Activated T-helper 2 cell treated with anti-CD3 and anti-CD28 coated beads, Interferon-gamma antibody, Interleukin-2, Interleukin-4, amounts not matched to agents 10 μg/mL and 5 μg/mL and 100 μg/mL, durations not matched to agents 14 hours and 24 hours and 36 hours (primary cell): ENCODE measurements at places on chromosomes 6 and 20.

DNA sequence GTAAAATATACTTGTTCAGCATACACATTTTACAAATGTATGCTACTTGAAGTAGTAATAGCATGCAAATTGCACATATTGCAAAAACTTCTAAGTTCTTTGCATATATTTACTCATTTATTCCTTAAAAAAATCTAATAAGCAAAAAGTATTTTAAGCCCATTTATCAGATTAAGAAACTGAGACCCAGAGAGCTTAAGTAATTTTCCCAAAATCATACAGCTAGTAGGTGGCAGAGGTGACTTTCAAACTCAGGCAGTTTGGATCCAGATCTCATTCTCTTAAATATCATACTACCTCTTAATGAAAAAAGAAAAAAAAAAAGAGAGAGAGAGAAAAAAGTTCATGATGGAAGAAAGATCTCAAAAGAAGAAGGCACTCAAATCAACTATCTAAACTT, 157.9 kb downstream of the RPS12 start:
- no peak for DNase-seq

DNA sequence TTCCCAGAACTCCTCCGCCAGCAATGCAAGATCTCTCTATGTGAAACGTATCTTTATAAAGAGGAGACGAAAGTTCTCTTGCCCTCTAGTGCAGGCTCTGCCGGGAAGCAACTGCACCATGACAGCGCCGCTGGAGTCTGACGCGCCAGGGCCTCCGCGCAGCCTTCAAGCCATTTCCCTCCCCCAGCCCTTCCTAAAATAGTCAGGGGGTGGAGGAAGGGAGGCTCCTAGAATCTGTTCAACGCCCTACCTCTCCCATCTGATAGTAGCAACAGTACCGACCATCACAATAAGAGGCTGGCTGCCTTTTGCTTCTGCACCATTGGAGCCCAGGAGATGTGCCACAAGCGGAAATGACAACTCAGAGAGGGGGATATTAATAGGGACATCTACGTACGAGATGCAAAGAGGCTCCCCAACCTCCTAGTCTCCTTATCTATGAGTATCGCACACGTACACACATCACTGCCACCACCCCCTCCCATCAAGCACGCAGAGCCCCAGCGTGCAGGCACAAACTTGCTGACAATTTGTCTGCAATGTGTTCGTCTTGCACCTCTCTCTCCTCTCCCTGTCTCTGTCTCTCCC, 1.0 kb downstream of the SYNE1 start:
- no peak for DNase-seq

GRCh38 chr20:38141889-38142494, 23.1 kb downstream of the TGM2 start:
- DNase-seq, result no peak

DNA sequence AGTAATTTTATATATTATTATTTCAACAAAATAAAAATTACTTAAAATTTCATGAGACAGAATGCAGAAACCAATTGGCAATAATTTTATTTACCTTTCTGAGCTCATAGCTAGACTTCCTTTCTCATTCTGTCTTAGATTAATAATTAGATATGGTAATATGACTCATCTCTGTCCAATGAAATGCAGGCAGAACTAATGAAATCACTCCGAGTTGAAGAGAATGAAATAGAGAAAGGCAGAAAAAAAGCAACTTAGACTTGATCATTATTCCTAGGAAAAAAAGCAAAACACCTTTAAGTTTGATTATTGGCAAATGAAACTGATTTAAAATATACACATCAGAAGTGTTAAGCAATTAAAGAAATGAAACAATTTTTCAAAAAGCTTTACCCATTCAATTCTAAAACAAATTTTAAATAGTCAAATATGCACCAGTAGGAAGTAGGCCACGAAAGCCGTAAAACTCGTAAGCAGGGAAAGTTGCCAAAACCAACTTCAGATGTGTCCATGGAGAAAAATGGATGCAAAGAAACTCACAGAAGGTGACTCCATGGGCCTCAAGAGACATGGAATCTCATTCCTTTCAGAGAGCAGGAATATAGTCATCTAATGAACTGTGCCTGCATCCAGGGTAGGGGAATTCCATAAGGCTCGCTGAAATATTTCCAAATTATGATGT, 293.8 kb upstream of the RGS17 start:
- no peak for DNase-seq

DNA sequence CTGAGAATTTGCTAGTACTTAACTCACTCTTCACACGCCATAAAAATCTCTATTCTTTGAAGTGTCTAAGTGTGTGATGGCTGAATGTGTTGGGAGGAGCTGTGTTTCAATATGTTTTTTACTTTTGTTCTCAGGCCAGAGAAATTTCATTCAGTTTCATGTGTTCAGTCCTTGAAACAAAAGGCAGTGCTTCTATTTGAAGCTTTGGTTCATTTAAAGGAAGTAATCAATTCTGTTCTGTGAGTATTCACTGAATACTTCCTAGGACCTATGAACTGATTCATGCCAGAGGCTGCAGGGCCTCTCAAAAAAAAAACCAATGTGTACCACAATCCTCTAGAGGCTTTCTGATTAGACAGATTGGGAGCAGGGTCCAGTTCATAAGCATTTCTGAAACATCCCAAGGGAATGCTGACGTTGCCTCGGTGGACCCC, 12.4 kb upstream of the F13A1 start:
- no peak for DNase-seq

DNA sequence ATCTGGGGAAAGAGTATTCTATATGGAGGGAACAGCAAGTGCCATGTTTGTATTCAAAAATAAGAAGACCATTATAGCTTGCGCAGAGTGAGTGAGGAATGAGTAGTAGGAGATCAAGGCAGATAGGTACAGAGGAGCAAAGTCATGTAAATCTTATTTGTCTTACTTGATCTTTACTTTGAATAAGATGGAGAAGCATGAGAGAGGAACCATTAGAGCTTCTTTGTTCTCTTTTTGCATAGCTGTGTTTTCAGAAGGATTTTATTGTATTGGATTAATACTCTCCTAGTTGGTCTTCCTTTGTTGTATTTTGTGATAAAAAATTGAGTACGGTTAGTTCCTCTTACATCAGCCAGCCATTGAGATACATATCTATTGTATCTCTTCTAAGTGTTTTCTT, 88.4 kb downstream of the SCAF8 start:
- DNase-seq, result no peak

GRCh38 chr6:122276637-122277036, 122.8 kb upstream of the HSF2 start:
- DNase-seq, result no peak

GRCh38 chr20:38114353-38114791, 50.7 kb downstream of the TGM2 start:
- DNase-seq, result no peak

- no peak for DNase-seq
Observed at GRCh38 chr6:136719280-136720044, 72.8 kb downstream of the MAP3K5 start.

- DNase-seq, result no peak
Observed at GRCh38 chr6:40626886-40627285, 39.7 kb upstream of the LRFN2 start.

- no peak for DNase-seq
Observed at GRCh38 chr6:69129046-69129445, 494.0 kb downstream of the ADGRB3 start.

DNA sequence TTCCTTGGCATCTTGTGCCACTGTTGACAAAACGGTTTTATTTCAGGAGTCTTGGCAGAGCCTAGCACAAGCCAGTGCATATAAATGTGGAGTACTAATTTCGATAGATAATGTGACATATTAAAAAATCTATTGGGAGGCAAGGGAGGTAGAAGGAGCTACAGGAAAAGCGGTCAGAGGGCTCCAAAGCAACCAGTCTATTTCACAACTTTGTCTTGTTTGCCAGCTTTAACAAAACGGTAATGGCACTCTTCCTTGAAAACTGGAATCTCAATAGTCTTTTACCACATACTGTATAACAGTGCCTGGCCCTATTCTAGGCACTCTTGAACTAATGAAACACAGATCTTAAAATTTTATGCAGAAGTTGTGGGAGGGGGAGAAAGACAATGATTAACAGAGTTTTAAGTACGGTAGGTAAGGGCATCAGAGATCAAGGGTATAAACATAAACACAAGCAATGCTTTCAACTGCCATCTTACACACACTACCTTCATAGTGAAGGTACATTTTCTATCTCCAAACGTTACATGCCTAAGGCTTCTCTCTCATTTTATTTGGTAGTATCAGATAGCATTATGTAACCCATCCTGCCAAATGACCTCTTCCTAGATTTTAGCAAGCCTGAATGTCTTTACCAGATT, 33.5 kb upstream of the SYNCRIP start:
- no peak for DNase-seq

- no peak for DNase-seq
Observed at GRCh38 chr6:29479560-29479959, 8.2 kb downstream of the MAS1L start.

- peak; percentile 78 for DNase-seq
Observed at GRCh38 chr6:31568537-31568961, 3.5 kb upstream of the LTA start.

DNA sequence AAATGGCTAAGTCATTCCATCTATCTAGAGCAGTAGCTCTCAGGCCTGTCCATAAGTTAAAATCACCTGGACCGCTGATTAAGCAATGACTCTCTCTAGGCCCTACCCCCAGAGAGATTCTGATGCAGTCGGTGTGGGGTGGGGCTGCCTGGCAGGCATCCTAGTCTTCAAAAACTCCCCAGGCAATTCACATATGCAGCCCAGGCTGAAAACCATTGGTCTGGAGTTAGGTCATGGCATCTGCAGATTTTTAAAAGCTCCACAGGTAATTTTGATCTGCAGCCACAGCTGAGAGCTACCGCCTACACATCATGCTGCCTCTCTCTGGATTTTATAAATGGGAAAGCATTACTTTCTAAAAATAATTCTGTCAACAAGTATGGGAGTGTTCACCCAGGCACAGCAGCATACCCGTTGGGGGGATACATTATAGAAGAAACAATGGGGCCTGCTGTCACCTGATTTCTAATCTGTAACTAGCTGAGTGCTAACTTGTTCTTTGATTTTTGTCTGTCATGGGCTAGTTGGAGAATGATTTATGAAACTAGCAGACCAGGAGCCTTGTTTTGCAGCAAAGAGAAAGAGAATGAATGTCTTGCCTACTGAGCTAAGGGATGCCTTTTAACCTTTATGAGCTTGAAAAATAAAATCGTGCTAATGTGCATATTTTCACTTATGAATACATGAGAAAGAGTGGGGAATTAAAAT, 44.1 kb upstream of the ATXN1 start:
- DNase-seq, result no peak

DNA sequence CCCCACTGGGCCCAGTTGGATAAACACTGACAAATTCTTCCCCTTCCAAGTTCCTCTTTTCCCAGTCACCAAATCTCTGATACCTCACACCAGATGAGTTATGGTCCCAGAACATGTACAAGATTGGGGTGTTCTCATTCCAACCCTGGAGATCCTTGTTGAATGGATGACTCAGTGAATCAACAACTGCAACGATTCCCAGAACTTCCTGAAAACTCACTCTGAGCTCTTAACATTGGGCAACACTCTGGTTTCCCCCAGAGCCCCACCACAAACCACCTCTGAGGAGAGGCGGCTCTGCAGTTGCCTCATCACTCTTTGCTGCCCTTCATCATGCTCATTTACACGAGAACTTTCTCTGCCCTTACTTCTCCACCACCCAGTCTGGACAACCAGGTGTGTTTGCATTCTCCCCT, 115.2 kb downstream of the MRPL14 start:
- DNase-seq, result no peak

- DNase-seq, result no peak
Observed at GRCh38 chr20:43963233-43963632, 48.6 kb downstream of the TOX2 start.

GRCh38 chr6:128323011-128323410, 197.4 kb downstream of the PTPRK start:
- DNase-seq, result no peak

DNA sequence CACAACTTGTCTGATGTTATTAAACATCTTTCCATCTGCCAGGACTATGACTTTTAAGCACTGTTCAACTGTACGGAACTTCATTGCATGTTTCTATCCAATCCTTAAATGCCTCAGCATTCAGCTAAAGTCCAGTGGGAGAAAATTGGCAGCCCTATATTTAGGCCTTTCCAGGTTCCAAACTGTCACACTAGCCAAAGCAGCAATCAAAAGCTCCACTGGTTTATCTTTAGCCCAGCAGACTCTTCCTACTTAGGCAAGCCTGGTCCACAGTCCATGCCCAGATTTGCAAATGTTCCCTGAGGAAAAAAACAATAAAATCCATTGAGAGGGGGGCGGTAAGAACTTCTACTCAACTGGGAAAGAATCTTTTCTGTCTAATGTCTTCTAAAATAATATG, 349.1 kb upstream of the GJE1 start:
- no peak for DNase-seq

DNA sequence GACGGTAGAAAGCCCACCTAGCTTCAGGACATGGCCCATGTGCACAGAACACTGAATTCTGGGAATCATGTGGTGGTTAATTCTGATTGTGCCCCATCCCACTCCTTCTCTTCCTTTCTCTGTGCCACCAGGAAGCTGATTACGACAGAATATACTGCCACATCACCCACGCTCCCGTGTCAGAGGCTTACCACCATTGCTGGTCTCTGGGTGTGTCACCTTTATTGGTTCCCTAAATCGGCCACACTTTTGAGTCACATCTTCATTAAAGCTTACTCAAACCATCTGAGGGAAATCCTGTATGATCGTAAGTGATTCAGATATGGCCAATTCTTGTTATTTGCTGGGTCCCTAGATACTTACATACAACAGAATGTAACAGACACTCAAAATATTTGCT, 3.1 kb downstream of the TRMT6 start:
- DNase-seq, result no peak

DNA sequence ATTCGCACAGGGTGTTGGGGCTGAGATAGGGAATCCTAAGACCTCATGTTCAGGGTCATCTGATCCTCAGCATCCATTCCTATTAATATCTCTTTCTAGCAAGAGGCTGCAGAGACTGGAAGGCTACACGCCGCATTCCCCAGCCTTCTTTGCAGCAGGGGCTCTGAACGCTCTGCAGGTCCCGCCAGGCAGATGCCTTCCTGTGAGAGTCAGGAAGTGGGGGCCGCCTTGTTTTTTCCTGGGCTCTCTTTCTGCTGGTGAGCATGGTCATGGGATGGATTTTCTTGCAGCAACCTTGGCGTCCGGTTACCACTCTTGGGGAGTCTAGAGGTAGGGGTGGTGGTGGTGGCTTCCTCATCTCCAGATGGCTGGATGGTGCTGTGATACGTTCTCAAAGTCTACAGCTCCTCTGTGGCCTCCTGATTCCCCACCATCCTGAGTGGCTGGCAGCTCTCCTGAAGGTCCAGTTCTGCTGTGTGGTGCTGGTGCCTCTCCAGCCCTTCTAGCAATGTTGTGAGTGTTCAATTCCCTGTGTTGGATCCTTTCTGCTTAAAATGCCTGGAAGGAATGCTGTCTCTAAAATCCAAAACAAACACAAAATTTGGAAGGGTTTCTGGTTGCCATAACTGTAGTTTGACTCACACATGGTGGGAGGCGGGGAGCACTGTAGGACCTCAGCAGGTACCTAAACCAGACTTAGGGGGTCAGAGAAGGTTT, 111.9 kb downstream of the CEBPB start:
- no peak for DNase-seq

GRCh38 chr20:11411765-11412164, 505.9 kb upstream of the BTBD3 start:
- DNase-seq, result no peak

- DNase-seq, result no peak
Observed at GRCh38 chr20:37518606-37519507, 2.2 kb upstream of the NNAT start.
